ENCODE measurements at places on chromosomes 12 and 14.

DNA sequence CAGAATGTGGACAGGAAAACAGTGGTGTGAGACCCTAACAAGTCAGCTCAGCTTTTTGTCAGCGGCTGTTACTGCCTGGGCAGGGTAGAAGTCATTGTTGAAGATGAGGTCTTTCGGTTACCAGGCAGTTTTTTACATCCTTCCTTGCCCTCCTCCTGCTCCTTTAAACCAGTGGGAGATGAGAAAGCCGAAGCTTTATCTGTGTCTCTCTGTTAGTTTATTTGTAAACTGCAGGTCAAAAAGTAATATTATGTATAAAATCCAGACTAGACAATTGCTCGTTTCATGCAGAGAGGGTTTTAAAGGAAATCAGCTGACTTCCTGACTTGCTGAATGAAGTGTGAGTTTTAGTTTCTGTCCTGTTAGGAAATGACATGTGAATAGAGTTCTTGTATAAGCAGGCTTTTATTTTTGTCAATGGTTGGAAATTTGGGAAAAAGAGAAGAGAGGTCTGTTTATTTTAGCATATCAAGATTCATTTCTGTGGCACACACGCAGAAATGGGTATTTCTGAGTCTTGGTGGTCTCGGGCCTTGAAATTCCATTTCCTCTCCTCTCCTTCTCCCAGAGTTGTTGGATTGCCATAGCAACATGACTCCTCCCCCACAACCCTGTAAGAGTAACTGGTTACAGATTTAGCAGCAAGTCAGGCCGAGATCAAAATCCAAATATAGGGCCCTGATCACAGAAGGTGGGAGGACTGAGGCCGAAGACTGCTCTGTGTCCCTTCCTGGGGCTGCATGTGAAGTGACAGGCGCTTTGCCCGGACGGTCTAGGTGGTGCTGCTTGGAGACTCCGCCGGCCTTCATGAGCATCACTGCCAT is 60.8 kb downstream of the SAMD4A start:
- DNase-seq: peak; percentile 68

- no peak for DNase-seq
These were observed 2.7 kb downstream of the ANO4 start for GRCh38 chr12:100797246-100797645.

DNA sequence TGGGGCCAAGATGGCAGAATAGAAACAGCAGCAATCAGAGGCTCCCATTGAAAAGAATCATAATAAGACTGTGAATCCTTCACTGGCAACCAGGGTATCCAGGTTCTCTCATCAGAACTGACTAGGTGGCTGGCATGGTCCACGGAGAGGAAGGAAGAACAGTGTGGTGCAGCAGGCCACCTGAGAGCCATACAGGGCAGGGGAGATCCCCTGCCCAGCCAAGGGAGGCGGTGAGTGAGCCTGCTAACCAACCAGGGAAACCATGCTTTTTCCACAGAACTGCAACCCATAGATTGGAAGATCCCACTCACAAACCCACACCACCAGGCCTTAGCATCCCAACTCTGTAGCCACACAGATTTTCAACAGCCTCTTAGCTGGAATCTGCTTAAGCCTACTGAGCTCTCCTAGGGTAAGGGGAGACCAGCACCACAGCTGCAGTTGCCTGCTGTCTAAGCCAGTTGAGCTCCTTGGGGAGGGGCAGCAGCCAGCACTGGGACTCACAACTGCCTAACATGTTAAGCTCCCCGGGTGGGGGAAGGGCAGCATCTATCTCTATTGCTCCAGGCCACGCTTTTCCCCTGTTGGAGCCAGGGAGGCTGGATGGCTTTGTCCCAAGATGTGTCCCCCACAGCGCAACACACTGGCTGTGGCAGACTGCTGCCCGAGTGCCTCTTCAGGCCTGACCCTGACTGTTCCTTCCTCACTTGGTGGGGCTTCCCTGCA is 342.6 kb upstream of the CCDC196 start:
- no peak for DNase-seq

DNA sequence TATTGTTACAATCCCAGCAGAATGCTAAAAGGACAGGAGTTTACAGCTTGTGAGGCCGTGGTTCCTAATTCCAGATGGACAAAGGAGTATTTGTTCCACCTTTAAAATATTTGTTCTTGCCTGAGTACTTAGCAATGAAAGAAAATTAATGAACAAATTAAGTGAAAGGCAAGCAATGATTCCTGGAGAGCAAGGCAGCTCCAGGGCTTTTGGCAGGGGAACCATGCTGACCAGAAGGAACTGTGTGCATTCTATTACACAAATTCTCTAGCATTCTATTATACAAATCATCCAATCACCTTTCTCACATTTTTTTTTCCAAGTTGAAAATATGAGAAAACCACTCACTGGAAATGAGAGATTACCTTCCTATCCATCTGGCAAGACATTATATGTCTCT is 1.8 kb upstream of the BMAL2 start:
- no peak for DNase-seq

DNA sequence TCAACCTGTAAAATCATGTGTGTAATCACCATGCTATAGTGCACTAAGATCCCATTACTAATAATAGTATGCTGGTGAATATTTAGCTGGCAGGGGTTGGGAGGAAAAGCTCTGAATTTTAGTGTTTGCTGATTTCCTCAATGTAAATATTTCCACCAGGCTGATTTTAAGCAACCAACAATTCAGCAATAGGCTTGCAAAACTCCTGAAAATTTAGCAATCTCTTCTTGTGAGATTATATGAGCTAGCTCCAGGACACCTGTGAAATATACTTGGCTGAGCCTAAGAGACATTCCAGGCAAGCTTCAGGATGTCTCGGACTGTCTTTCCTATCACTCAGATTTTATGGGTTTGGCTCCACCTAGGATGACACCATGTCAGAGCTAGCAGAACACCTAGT is 106.9 kb upstream of the ANO4 start:
- DNase-seq: no peak

- peak; percentile 38 for DNase-seq
These were observed 48.0 kb downstream of the SLC17A8 start for GRCh38 chr12:100404769-100405407.

All from GM03348 (cell line).